ENCODE measurements at places on chromosomes 4 and X. TPM values are rescaled to one million over a fixed set of nuclear protein-coding genes. Genes with fewer than 3 reads are reported as not detected.

GRCh38 chr4:1255151-1255550, 6.2 kb upstream of the CTBP1 start:
- DNase-seq = peak; percentile 26

- DNase-seq = no peak
Observed at GRCh38 chrX:17453788-17454187, 78.8 kb downstream of the NHS start.

- DNase-seq = peak; percentile 67
Observed at GRCh38 chr4:147772459-147772969, 40.6 kb downstream of the ARHGAP10 start.

- DNase-seq = no peak
Observed at GRCh38 chrX:153782313-153782712, 1.5 kb downstream of the SRPK3 start.

DNA sequence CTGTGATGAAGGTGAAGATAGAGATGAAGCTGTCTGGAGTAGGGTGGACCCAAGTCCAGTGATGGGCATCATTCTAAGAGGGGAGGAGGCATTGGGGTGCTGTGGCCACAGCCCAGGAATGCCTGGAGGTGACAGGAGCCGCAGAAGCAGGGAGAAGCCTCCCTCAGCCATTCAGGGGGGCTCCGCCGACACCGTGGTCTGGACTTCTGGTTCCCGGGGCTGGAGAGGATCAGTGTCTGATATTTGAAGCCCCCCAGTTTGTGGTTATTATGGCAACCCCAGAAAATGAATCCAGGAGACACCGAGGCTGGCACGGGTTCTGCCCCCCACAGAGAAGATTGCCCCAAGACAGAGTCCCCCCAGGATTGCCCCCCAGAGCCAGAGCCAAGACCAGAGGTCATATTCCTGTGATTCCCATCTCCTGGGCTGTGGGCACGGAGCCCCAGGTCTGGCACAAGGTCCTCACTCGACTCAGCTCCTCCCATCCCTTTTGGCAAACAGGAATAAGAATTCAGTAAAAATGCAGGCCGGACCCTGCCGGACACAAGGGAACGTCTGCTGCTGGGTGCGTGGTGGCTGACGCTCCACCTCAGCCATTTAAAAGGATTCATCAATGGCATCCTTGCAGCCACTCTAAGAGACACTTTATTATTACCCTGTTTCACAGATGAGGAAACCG, 116.6 kb downstream of the CPZ start:
- no peak for DNase-seq

The ATP1B4 gene
- not detected for total RNA-seq

DNA sequence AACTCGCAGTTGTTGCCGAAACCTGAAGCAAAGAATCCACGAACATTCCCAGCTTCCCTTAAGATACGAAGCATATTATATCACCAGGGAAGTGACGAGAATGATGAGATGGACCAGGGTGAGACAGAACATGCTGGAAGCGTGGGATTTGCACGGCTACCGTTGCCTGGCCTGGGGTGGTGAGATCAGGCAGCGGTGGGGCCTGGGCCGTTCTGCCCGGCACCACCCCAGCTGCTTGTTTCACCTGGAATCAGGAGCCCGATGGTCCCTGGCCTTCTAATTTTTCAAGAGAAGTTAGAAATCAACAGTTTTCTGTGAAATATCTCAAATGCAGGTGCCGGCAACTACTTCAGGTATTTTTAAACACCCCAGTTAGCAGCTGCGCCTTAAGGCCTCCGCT, 5.7 kb downstream of the CLDN22 start:
- no peak for DNase-seq

DNA sequence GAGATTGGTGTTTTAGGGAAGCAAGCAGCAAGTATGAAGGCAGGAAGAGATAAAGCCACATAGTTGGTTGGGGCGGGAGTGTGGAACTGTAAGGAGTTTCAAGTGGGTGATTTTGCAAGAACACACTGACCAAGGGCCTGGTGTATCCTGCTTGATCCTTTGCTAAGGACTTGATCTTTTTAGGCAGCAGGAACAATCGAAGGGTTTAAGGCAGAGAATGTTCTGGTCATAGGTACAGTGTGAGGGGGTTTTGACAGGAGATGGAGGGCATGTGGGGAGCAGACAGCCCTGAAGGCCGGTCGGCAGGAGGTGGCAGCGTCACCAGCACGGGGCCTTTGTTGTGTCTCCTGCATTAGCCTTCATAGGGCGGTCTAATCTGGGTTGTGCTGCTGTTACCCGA, 54.7 kb downstream of the FAM193A start:
- DNase-seq = peak; percentile 46

DNA sequence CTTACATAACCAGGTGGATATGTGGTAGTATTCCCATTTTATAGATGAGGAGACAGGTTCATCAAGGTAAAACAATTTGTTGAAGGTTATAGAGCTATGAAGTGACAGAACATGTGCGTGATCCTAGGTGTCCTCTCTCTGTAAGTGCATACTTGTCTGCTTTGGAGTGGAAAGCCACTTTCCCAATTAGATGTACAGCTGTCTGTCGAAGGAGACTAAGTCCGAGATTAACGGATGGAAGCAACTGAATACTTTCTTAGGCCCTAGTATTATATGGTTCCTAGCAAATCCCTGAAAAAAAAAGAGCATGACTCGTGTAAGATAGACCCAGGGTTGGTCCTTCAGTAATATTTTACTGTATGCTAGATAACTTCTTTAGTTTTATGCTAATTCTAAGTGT, 19.7 kb downstream of the TMEM131L start:
- DNase-seq = no peak

The MAP7D2 gene
- under 0.01 TPM for total RNA-seq

DNA sequence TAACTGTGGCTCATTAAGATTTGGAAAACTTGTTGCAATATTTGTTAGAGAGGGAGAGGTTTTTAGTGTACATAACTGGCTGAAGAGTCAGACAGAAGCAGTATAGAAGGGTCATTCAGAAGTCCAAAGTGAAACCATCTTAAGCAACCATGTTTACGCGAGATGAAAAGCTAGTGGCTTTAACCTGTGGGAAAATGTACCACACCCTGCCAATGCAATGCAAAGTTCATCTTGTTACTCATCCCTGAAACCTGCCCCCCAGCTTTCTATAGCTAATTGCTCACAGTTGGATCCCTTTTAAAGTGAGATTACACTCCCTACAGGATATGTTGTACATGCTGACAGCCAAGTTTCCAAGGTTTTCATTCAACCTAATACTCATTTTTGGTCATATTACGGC, 96.7 kb upstream of the RAPGEF2 start:
- DNase-seq = peak; percentile 62

The SPIN2B gene
- total RNA-seq = 8.0 TPM

The PDGFRA gene
- total RNA-seq = 363 TPM

- DNase-seq = no peak
Observed at GRCh38 chrX:39152106-39152649, 350.9 kb downstream of the MID1IP1 start.

The KCNIP4 gene
- total RNA-seq = not detected

The HNRNPH2 gene
- 82.7 TPM for total RNA-seq

- DNase-seq = peak; percentile 22
Observed at GRCh38 chr4:38046727-38047489, 86.7 kb downstream of the PTTG2 start.

The UBE2D3 gene
- total RNA-seq = 397 TPM

- DNase-seq = no peak
Observed at GRCh38 chr4:170697045-170697444, 607.3 kb upstream of the AADAT start.

The SPACA5 gene
- total RNA-seq = not detected

The TEX13C gene
- not detected for total RNA-seq

DNA sequence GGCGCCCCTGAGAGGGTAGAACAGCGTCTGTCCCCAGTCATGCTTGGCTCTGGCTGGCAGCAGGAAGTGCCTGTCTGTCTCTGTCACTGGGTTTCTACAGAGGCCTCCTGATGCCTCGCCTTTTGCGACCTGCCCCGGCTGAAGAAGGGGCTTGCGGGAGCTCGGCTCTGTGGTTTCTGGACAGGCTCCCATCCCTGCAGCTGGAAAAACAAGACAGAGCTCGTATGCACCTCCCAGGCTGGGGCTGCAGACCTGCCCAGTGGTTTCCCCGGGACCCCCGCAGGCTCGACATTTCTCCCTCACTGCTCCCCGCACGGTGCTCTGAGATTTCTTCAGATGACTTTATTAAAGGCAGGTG, 57.0 kb upstream of the SORCS2 start:
- DNase-seq = peak; percentile 68

DNA sequence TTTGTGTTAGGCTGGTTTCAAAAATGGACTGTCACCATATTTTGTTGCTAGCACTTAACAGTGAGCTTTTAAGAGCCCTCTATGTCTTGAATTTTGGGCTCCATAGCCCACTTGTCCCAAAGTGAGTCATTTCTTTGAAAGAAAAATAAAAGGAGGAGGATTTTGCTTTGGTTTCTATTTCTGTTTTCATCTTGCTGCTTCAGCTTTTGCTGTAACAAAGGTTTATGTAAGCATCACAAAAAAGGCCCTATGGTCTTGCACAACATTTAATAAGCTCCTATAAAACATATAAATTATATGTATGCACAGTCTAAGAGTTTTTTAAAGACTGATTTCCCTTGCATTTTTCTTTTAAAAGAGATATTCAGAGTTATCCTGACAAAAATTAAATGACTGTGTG, 105.2 kb downstream of the PHOX2B start:
- DNase-seq = no peak

The PKD2 gene
- total RNA-seq = 101 TPM

The SH2D1A gene
- total RNA-seq = not detected

DNA sequence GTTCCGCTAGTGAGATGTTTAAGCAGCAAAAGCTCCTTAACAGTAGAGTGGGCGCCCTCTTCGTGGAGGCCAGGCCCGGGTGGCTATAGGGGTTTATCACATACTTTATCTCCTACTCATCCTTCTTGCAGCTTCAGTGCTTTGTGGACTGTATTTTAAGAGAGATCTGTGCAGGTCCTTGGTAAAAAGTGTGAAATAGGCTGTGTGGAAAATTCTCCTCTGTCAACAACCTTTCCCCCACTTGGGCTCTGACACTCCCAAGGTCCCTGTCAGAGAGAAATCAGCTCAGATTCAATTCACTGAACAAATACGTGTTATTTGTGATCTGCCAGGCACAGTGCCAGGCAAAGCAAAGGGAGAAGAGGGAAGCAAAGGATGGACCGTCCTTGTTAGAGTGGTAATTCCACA, 214.3 kb upstream of the PPARGC1A start:
- DNase-seq = peak; percentile 79

DNA sequence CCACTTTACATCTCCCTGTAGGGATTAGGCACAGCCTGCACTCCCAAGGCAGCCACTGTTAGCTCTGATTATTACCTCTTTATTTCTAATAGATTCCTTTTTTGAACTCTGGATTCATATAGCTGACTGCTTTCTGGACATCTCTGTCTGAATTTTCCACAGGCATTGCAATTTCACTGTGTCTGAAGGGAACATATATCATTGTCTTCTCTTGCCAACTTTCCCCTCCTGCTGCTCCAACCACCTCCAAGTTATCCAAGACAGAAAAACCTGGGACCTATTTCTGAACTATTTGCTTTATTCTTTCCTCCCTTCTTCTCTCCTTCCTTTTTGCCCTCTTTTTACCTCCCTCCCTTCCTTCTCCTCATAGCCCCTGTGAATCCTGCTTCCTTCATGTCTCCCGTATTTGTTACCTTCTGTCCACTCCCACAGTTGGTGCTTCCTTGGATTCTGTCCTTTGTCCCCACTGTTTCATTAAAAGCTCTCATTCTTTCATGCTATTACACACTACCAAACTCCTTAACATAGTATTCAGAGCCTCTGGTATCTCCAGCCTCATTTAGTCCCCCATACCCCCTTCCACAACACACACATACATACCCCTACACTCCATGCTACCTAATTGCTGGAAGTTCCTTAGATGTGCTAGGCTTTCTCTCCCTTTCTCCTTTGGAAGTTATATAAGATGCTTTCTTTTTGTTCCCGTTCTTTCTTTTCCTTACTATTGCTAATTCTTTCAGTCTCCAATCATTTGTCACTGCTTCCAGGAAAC, 34.7 kb downstream of the FGF2 start:
- DNase-seq = no peak

GRCh38 chr4:175951794-175952193, 113.8 kb upstream of the WDR17 start:
- peak; percentile 75 for DNase-seq

GRCh38 chr4:57136281-57136680, 26.1 kb upstream of the IGFBP7 start:
- peak; percentile 87 for DNase-seq

The ZNF157 gene
- 0.17 TPM for total RNA-seq

The FOXR2 gene
- not detected for total RNA-seq

The SOWAHB gene
- total RNA-seq = under 0.01 TPM

GRCh38 chr4:108937066-108937465, 174.2 kb upstream of the ETNPPL start:
- DNase-seq = peak; percentile 69

GRCh38 chrX:40867352-40867751, 132.0 kb upstream of the MED14 start:
- DNase-seq = peak; percentile 80

The PDLIM3 gene
- 50.3 TPM for total RNA-seq

GRCh38 chr4:8904666-8905065, 33.0 kb upstream of the HMX1 start:
- DNase-seq = no peak

DNA sequence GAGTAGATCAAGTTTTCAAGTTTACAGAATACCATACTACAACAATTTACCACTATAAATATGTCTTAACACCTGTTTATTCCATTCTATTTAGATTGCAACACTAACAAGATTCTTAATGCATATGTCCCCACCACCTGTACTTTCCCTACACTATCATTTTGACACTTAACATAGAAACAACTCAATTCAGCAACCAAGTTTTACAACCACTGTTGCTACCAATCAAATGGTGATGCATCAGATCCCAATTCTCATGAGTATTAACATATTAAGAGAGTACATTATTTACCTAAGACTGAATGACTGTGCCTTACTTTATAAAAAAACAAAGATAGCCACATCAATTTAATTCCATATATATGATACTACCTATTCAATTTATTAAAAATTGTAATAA, 49.4 kb downstream of the EIF4E start:
- DNase-seq = no peak

GRCh38 chr4:93199492-93199891, 629.1 kb upstream of the ATOH1 start:
- peak; percentile 31 for DNase-seq

DNA sequence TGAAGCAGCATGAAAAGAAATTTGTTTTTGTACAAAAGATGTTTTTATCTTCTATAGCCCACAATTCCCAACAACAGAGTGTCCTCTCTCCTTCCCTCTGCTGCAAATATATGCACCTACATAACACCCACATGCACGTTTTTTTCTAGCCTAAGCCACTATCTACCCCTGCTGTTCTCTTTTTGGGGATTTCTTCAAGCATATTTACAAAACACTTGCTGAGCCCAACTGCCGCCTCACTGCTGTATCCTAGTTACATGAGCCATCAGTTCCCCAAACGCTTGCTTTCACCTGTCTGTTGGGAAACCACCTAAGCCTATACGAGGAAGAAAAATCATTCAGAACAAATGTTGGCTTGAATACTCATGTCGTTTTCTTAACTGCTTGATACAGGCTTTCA, 127.2 kb downstream of the CHRNA9 start:
- DNase-seq = no peak

GRCh38 chrX:139850968-139851367, 81.9 kb downstream of the ATP11C start:
- no peak for DNase-seq

All from fibroblast of lung (primary cell).